Spleen (tissue), 13 donors: ENCODE measurements at places on chromosomes 7 and 10. TPM values are rescaled to one million over a fixed set of nuclear protein-coding genes. Genes with fewer than 3 reads are reported as not detected.
A peak's percentile ranks its signal among the peaks of the same experiment; 100 is the strongest.

ADRA2A gene
- 0.74 TPM for polyA plus RNA-seq

SP4 gene
- 3.1 TPM for polyA plus RNA-seq

UCMA gene
- not detected for polyA plus RNA-seq

DNA sequence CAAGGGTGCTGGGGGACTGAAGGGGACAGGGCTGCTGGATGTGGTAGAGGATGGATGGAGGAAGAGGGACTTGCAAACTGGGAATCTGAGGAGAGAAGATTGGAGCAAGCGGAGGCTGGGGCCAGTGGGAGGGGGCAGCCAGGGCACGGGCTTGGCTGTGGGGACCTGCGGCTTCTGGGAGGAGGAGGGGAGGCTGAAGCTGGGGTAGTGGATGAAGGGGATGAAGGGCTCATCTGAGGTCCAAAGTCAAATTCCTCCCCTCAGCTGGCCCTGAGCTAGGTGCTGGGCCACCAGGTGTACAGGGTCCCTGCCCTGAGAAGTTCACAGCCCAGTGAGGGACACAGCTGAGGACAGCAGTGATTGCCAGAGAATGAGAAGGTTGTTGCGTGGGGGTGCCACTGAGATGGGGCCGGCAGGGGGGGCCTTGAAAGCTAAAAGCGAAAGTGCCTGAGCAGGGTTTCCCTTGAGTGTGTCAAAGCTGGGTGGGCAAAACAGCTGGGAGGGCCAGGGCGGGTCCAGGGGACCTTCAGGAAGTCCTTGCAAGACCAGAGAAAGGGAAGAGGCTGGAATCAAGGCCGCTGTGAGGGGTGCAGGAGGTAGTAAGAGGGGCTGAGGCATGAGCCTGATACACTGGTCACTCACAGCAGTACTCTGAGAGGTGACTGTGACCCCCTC is 75.2 kb downstream of the MYL10 start:
- DNase-seq, result no peak

GRCh38 chr10:102673819-102674511 is 29.7 kb downstream of the TRIM8 start:
- peak; percentile 86 for DNase-seq

DNA sequence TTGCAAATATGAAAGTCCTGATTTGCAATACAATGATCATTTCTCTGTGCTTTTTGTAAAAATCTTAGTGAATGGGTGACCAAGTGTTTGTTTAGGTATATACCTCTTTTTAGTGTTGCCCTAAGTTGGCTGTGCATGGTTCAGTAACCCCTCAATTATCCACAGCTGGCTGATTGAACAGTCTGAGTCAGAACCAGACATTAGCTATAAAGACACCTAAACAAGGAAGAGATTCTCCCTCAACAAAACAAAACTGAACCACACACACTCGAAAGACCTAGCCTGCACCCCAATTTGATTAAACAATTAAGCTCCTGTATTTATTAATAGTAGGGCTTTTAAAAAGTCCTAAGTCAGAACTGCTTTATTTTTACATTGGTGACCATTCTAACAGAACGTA is 2.8 kb downstream of the RSBN1L start:
- no peak for DNase-seq

DNA sequence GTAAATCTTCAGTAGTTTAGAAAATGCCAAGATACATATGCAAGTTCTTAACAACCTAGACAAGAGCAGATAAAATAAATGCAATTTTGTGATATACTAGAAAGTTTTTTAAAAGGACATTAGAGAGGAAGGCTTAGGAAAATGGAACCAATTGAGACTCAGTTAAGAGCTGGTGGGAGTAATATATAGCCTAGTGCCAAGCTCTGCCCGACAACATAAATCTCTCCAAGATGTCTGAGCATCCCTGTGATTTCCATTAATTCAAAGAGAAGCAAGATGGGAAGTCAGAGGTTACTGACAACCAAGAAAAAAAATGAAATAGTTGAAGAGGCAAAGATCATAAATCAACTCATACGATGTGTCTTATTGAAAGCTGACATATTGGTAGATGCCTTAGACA is 74.5 kb downstream of the DGKB start:
- no peak for DNase-seq

DNA sequence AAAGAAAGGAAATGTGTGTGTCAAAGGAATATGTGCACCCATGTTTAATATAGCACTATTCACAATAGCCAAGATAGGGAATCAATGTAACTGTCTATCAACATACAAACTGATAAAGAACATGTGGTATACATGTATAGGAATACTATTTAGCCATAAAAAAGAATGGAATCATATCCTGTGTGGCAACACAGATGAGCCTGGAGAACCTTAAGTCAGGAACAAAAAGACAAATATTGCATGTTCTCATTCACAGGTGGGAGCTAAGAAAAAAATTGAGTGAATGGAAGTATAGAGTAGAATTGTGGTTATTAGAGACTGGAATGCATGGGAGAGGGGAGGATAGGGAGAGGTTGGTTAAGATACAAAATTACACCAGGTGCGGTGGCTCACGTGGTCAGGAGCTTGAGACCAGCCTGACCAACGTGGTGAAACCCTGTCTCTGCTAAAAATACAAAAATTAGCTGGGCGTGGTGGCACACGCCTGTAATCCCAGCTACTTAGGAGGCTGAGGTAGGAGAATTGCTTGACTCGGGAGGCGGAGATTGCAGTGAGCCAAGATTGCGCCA is 10.5 kb downstream of the URGCP start:
- DNase-seq, result no peak

DNA sequence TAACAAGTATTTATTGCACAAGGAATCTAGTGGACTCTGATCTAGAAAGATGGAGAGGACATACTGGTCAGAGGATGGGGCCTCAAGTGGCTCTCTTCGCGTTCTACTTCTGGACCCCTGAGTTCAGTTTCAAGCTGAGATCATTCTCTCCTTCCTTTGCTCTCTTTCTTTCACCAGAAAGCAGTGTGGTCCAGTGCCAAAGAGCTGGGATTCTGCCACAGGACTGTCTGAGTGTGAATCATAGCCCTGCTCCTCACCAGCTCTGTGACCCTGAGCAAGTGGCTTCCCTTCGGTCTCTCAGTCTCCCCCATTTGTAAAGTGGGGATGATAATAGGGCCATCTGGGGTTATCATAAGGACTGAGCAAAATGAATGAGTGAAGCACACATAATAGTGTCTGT is 715.2 kb downstream of the SUGCT start:
- DNase-seq, result no peak
